Right cardiac atrium (tissue), 5 donors: ENCODE measurements at places on chromosomes 16 and 17. TPM values are rescaled to one million over a fixed set of nuclear protein-coding genes. Genes with fewer than 3 reads are reported as not detected.

GRCh38 chr17:82835122-82835521, 4.7 kb downstream of the ZNF750 start:
- no peak for DNase-seq

- peak; percentile 42 for DNase-seq
Measured at GRCh38 chr17:78541488-78542206, 35.5 kb downstream of the DNAH17 start.

MMP2 gene
- total RNA-seq = 86.8 TPM

DNA sequence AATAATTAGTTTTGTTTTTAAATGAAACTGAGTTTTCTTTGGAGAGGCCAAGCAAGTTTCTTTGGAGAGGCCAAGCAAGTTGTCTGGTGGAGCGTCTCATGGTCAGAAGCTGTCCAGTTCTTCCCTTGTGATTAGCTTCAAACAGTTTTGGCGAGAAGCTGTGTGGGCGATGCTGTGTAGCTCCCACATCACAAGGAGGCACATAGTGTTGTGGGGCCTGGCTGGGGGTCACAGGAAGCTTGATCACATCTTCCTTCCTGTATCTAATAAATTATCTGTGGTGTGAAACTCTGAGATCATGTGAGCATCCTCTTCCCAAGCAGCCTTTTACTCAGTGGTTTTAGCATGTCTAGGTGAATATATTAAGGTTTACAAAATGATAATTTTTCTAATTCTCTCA, 33.9 kb downstream of the SPECC1 start:
- DNase-seq = no peak

GRCh38 chr16:8957509-8958157, 6.1 kb downstream of the USP7 start:
- DNase-seq = no peak

GRCh38 chr17:7348478-7349242, 3.3 kb upstream of the KCTD11 start:
- peak; percentile 41 for DNase-seq

DNA sequence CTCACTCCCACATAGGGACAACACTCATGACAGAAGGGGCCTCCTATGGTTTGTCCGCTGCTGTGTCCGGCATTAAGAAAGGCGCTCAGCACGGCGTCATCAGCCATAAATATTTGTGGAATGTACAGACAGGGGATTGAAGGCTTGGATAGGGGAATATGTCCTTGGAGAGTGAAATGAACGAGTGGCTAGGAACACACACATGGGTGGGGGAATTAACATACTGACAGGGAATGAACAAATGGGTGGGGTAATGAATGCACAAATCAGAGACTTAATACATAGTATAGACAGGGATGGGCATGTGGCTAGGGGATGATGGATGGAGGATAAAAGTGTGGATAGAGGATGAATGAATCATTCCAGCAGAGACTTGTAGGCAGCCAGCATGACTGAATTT, 154.0 kb upstream of the HSBP1 start:
- no peak for DNase-seq
